ENCODE measurements at places on chromosomes 1 and 21. TPM values are rescaled to one million over a fixed set of nuclear protein-coding genes. Genes with fewer than 3 reads are reported as not detected.

The TCHHL1 gene
- not detected for total RNA-seq

DNA sequence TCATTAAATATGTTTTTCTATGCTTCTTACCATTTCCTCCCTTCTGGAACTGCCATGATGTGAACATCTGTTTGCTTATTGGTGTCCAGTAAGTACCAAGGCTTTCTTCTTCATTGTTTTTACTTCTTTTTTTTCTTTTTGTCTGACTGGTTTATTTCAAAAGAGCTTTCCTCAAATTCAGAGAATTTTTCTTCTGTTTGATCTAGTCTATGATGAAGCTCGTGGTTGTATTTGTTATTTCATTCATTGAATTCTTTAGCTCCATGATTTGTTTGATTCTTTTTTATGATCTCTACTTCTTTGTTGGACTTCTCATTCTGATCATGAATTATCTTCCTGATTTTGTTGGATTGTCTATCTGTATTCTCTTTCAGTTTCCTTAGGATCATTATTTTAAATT is 49.5 kb upstream of the PKN2 start:
- DNase-seq = no peak

DNA sequence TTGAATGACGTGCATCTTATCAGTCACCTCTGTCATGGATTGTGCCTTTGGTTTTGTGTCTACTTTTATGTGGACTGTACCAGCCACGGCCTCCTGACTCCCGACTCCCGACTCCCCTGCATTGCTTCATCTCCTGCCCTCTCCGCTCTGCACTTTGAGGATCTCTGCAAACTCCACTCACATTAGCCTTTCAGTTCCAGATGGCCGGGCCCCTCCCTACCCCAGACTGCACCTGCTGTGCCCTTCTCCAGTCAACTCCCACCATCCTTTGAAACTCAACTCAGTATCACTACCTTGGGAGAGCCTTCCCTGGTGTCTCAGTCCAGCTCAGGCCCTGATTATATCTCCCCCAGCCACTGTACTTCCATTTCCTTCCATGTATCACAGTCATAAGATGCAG is 71.4 kb downstream of the MDM4 start:
- DNase-seq = no peak

DNA sequence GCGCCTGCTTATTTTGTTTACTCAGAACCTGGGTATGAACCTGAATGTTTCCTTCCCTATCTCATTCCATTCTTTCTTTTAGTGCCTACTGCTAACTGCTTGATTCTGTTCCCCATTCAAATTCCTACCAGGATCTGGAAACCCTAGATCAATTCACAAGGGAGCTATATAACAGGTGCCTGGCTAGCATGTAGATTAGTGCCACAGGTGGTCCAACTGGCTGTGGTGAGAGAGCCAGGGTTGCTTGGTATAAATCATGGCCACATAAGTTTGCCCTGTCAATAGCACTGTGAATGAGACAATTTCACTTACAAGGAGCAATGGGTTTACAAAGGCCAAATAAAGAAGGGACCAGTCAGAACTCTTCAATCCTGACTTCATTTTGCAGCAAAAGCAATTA is 6.6 kb upstream of the PRPF38B start:
- no peak for DNase-seq

The FMO5 gene
- 0.62 TPM for total RNA-seq

DNA sequence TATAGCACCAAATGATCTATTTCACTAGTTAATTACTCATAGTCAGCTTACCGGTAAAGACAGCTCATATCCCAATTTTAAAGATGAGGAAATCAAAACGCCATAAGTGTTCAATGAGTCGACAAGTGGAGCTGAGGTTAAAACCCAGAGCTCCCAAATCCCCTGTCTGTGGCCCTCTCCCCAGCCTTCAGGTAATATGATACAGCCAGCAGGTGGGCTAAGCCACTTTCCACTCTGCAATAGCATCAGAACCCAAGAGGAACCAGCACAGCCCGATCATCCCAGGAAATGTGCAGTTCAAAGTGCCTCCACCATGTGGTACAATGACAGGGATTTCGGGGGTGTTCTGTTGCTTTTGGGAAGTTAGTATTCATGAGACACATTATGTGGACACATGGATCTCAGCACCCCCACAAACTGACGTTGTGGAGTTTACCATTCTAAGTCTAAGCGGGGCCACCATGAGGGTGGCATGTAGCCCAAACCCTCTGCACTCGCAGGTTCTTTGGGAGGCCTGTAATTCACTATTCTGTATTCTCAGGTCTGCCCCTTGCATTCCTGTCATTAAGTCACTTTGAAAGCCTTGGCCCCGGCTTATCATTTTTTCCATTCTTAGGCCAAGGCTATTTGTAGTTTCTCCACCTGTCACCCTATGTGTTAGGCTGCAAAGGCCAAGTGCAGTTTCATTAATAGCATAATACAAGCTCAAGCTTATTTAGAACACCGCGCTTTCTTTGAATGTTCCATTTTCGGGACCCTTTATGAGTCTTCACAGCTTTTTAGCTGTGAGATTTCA is 26.3 kb upstream of the ACTN2 start:
- DNase-seq = no peak

The MEF2D gene
- total RNA-seq = 93.1 TPM
